ENCODE measurements at places on chromosomes 7 and 10. TPM values are rescaled to one million over a fixed set of nuclear protein-coding genes. Genes with fewer than 3 reads are reported as not detected.

DNA sequence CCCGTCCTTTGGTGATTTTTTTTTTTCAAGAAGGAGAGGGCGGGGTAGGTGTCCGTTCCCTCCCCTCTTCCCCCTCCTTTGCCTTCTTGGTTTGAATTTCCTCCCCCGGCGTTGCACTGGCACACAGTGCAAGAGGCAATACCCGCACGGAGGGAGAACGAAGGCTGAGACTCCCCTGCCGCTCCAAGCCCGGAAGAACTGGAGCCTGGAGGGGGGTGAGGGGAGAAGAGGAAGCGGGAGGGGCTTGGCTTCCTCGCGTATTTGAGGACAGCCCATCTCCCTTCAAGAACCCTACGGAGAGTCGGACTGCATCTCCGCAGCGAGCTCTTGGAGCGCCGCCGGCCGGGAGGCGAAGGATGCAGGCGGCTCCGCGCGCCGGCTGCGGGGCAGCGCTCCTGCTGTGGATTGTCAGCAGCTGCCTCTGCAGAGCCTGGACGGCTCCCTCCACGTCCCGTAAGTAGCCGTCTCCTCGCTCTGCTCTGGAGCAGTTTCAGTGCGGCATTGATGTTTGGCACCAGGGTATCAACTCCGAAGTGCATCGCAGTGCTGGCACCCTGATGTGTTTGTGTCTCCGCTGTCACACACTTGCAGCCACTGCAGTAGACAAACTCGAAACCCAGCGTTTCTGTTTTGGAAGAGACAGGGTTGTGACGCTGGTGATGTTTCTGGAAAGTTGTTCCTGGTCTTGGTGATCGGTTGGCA, at the start of gene CNTNAP2:
CNTNAP2 (plus strand) TSS at position 281 of the 702 bp plus-strand sequence; CDS start at position 357, 76 bp downstream.
- DNase-seq: peak; percentile 3

DNA sequence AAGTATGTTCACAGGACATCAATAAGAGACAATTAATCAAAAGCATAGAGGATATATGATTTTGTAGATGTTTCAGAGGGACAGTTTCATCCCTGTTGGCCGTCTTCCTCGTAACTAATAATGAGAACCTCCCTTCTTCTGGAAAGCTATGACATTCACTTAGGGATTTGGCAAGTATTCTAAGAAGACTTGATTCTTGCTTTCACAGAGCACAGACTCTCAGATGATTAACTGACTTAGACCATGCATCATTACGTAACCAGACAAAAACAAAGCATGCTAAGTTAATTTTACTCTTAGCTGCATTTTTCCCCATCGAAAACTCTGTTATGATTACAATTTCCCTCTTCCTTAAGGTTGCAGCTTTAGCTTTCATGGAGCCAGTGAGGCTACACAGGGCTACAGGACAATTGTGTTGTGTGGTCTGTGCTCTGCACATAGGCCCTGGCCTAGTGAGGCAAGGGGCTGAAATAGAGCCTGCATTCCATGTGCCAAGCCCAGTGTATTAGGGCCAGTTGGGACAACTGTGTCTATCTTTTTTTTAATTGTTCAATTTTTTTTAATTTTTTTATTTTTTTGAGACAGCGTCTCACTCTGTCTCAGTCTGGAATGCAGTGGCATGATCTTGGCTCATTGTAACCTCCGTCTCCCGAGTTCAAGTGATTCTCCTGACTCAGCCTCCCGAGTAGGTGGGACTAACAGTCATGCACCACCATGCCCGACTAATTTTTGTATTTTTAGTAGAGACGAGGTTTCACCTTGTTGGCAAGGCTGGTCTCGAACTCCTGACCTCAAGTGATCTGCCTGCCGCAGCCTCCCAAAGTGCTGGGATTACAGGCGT, 105.3 kb downstream of the PLXDC2 start:
- DNase-seq: no peak

Gene ANKRD30A
- total RNA-seq: 0.12 TPM

Gene GPER1
- total RNA-seq: 4.9 TPM

GRCh38 chr10:18140957-18141845, 977 bp downstream of the CACNB2 start:
- peak; percentile 4 for DNase-seq

DNA sequence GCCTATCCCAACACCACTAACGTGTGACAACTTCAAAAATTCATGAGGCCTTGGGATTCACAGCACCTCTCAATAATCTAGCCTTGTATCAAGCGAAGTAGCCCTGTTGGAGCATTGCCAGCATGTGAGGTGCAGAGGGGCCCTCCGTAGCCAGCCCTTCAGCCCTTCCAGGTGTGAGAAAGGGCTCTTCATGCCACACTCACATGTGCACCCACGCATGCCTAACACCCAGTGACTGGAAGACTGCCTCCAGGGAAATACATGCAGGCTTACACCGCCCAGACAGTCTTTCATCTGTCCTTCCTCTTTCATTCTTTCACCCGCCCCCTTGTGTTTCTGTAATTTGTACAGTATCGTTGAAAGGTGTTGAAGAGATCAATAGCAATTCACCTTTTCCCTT, 26.1 kb downstream of the LRRC4 start:
- DNase-seq: no peak

DNA sequence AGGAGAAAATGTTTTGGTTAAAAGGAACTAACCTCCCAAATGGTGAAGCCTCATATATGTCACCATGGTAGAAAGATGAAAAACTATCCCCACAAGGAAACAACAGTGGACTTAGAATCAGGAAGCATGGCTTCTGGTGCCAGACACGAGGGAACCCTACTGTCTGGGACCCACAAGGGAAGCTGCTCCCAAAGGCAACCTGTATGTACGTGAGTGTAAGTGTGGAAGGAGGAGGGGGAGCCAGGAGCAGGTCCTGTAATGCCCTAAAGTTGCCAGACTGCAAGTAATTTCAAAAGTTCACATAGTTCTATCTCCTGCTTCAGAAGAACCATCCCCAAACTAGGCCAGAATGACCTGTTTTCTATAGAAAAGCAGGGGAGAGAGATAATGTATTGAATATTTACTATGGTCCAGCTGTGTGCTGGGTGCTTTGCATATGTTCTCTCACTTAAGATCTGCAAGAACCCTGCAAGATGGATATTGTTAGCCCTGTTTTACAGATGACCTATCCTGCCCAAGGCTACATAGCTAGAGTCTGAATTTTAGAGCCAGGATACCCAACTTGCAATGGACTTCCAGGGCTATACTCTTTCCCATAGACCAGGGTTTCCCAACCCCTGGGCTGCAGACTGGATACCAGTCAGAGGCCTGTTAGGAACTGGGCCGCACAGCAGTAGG, 19.2 kb downstream of the DUSP5 start:
- DNase-seq: no peak

DNA sequence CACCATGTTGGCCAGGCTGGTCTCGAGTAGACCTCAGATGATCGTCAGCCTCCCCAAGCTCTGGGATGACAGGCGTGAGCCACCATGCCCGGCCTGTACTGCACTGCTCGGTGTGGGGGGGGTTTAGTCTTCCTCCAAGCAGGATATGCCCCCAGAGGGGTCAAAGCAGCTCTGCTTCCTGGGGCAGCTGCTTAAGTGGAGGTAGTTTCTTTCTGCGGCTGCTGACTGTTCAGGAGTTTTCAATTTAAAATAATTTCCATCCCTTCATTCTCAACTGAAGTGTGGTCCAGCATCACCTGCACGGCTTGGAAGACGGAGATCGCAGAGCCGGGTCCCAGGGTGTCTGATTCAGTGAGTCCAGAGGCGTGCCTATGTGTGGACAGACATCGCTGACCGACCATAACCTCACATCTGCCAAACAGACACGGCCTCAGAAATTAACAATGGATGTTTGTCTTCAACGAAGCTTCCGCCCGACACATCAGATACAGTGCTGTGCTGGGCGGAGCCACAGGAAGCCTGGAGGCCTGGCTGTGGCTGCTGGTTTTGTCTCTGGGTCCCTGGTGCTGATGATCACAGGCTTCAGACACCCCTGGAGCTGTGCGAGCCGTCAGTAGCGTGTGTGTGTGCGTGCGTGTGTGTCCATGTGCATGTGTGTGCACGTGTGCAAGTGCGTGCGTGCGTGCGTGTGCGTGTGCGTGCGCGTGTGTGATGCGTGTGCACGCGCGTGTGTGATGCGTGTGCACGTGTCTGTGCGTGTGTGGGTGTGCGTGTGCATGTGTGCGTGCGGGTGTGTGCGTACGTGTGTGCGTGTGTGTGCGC, 226.5 kb upstream of the PITRM1 start:
- DNase-seq: peak; percentile 70

- DNase-seq: no peak
Observed at GRCh38 chr10:101843032-101844021, at the start of gene KCNIP2. Gene KCNIP2, minus strand, starts transcription at chr10:101843800. Its CDS starts 232 bp downstream, at chr10:101843568.

Gene DNAJC12
- total RNA-seq: 15.5 TPM

Gene SPDYE11
- total RNA-seq: not detected

Gene OR2A42
- total RNA-seq: not detected

Gene TECTB
- total RNA-seq: not detected

GRCh38 chr7:84629216-84629615, 434.6 kb upstream of the SEMA3A start:
- peak; percentile 21 for DNase-seq

Gene HKDC1
- total RNA-seq: 0.44 TPM

Gene PRLHR
- not detected for total RNA-seq

DNA sequence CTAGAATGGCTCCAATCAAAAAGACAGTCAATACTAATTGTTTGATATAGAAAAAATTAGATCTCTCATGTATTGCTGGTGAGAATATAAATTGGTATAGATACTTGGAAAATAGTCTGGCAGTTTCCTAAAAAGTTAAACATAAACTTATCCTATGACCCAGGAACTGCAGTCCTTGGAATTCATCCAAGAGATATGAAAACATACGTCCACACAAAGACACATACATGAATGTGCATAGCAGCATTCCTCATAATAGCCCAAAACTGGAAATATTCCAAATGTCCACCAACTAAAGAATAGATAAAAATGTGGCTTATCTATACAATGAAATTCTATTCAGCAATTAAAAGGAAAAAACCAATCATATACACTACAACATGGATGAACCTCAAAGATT, 128.4 kb downstream of the ZFAND4 start:
- DNase-seq: no peak

DNA sequence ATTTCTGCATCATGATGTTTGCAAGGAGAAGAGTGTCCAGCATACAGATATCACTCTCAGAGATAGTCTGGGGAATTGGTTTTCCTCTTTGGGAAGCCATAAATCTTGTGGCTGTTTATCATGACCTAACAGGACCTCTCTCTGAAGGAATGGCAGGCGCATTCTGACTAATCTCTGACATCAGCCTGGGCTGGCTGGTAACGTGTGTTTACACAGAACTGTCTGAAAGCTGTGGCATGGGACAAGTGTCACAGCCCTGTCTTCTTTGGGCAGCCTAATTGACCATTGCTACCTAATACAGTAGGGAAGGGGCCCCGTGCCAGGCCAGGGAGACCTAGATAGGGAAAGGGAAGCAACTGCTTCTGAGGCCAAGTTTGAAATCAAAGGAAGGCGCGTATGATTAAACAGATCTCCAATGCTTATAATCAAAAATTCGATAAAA, 73.9 kb upstream of the CABCOCO1 start:
- DNase-seq: peak; percentile 33

GRCh38 chr7:98278408-98278807, 3.1 kb upstream of the BRI3 start:
- no peak for DNase-seq

GRCh38 chr10:132837905-132838304, 52.0 kb upstream of the NKX6-2 start:
- no peak for DNase-seq

DNA sequence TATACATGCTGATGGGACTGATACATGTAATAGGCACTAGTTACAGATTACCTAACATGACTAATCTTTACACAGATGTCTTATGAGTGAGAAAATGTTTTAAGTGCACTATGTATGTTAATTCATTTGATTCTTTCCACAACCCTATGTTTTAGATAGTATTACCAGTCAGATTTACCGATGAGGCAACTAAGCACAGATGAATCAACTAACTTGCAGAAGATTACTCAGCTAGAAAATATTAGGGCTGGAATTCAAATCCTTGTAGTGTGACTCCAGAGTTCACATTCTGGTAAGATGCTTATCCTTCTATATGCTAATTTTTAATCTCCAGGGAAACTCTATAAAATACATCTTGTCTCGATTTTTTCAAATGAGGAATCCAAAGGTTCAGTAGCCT, 964.9 kb downstream of the REEP3 start:
- DNase-seq: peak; percentile 76

DNA sequence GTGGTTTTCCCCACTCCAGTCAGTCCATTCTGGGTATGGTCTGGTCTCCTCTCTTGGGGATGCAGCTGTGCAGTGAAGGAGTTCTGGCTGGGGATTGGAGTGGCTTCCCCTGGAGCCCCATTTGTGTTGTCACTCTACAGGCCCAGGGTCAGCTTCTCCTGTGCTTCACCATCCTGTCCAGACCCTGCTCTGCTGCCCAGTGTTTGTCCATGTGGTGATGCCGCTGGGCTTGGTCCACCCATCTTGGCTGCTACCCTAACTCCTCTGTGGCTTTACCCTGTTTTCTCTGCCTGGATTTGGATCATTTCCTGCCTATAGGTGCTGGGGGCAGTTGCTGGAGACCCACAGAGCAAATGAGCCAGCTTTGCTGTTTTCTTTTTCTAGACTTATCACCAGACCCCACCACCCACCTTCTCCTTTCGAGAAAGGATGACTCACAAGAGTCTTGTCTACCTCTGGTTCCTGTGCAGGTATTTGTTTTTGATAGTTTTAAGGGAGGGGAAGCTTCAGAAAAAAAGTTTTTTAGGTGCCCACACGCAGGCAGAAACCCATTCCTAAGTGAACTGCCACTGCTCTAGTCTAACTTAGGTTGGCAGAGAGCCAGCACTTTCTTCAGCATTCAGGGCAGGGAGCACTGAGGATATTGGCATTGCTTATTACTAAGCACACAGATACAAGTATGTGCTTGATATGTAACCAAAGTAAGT, 8.5 kb downstream of the ZDHHC16 start:
- no peak for DNase-seq

Gene SFMBT2
- total RNA-seq: 2.1 TPM

DNA sequence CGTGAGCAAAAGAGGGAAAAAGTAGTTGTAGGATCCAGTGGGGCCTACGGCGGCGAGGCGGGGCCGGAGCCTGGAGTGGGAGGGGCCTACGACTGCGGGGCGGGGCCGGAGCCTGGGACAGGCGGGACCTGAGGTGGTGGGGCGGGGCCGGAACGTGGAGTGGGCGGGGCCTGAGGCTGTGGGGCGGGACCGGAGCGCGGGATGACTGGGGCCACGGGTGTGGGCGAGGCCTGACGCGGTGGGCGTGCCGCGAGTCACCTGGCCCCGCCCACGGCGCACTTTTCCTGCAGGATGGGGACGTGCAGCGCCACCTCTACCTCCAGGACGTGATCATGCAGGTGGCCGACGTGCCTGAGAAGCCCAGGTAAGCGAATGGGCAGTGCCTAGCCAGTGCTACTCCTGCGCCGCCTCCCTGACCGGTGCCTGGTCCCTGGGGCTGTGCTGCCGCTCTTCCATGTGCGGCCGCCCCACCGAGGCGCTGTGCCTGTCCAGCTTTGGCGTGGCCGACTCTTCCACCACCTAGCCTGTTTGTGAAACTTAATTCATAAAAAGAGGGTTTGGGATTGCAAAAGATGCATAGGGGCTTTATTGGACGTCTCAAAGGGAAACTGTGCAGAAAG, 496 bp downstream of the ZNF511 start:
- DNase-seq: peak; percentile 88

DNA sequence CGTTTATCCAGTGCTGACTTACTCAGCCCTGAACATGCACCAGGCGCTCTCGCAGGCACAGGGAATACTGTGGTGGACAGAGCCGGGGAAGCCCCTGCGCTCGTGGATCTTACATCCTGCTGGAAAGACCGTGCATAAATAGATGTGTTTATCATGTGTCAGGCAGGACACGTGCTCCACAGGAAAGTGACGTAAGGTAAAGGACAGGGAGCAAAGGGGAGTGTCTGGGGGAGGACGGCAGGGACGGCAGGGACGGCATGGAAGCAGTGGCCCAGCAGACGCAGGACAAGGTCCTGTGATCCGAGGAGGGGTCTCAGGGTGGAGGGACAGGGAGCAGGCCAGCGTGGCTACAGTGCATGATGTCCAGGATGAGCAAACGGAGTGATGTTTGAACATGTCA, 410.5 kb downstream of the PAXIP1 start:
- DNase-seq: no peak
